ENCODE measurements at places on chromosomes 2 and 18.

DNA sequence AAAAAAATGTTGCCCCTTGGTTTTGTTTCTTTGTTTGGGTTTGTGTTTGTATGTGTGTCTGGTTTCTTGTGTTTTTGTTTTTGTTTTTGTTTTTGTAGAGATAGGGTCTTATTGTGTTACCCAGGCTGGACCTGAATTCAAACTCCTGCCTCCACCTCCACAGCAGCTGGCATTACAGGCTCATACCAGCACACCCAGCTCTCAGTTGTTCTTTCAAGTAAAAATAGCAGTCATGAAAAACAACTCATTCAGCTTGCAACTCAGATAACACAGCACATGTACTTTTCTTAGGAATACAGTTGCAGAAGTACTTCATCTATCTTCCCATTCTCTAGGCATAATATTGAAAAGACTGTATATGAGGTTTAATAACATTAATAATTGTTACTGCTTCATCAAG is 37.0 kb downstream of the ZC3H8 start:
- no peak for DNase-seq

DNA sequence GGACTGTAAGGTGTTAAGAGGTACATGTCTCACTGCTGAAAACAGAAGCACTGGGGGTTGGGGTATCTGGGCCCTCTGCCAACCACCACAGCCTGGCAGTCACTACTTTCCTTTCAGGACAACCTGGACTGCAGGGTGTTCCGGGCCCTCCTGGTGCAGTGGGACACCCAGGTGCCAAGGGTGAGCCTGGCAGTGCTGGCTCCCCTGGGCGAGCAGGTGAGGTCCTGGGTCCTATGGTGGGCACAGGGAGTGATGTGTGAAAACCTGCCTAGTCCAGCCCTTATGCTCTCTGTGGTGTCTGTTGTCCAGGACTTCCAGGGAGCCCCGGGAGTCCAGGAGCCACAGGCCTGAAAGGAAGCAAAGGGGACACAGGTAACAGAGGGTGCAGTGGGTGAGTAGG is 40.0 kb downstream of the MARCO start:
- DNase-seq, result no peak

GRCh38 chr18:34913837-34914661 is 127.2 kb upstream of the MAPRE2 start:
- no peak for DNase-seq

DNA sequence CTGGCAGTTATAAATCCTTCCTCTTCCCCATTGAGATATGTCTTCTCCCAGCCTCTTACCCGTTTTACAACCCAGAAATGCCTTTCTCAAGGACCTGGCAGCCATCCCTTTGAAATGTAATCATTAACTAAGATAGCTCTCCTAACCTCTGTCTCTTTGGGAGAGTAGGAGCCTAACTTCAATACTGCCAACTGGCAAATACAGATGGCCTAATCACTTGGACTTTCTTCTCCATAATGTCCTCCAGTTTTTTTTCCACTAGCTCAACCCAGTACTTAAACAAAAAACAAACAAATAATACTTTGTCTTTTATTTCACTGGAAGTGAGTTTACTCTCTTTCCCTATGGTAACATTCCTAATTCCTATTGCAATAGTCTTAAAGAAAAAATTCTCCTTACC is 1391.1 kb downstream of the SUCLG1 start:
- no peak for DNase-seq

GRCh38 chr2:8886876-8887275 is 49.5 kb upstream of the KIDINS220 start:
- no peak for DNase-seq

DNA sequence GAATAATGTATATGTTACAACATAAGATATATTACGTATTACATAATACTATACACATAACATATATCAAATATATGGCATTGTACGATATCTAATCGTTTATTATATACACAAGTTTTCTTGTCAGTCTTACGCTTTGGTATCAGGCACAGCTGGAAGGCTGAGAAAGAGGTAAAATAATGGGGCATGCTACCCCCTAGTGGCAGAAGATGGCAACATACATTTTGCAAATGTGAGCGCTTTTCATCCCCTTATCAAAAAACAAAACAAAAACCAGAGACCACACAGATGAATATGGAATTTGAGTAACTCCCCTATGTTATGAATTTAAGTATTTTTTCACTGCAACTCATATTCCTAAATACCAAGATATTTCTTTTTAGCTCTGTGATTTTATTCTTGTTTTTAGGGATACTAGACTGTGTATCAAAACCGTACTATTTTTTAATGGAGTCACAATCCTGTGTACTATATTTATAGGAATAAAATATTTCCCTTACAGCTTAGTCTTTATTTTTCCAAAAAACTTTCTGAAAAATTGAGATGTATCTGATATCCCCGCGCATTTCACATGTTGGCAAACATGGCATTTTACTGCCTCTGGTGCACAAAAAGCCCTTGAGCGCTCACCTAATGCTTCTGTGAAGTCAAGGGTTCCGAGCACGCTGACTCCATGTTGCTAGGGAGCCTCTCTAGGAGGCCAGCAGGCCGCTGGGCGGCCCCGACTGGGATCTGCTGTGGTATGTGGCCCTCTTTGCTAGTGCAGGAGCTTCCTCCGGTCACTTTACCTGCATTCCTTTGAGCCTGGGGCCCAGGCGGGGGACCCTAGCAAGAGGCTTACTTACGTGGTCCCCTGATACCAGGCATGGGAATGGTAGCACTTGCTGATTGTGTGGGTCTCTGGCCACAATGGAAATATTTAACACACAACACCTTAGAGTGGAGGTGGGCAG is 62.5 kb downstream of the SLC4A3 start:
- no peak for DNase-seq

- DNase-seq, result no peak
Observed at GRCh38 chr18:22047485-22047884, 121.9 kb upstream of the GATA6 start.

GRCh38 chr18:69865776-69866175 is 81.9 kb downstream of the CD226 start:
- no peak for DNase-seq

DNA sequence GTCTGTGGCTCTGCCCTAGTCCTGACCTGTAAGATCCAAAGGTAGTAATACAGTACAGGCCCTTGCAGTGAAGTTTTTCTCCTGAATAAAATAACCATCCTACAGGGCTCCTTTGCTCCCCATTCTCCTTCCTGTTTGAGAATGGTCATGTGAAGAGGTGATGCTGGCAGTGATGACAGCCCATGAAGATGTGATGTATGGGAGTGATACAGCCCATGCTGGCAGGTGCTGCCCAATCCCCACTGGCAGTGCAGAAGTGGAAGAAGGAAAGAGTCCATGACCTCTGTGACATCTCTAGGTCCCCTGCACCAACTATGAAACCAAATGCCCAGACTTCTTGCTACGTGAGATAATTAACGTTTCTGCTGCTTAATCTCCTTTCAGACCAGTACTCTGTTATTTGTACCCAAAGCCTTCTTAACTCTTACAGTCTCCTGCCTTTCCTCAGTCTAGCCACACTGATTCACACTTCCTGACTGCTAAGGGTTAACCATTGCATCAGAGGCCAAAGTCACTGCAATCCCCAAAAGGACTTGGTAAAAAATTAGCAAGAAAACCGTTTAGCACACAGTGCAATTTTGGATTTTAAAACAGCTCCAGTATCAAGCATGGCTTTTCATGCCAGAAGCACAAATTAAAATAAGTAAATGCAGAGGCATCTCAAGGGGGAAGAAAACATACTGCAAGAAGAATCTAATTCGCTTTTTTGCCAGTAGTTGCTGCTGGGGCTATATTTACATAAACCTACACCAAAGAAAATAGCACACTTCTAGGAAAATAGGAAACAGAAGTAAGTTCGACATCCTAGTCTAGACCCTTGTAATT is 98.0 kb downstream of the STK39 start:
- no peak for DNase-seq

DNA sequence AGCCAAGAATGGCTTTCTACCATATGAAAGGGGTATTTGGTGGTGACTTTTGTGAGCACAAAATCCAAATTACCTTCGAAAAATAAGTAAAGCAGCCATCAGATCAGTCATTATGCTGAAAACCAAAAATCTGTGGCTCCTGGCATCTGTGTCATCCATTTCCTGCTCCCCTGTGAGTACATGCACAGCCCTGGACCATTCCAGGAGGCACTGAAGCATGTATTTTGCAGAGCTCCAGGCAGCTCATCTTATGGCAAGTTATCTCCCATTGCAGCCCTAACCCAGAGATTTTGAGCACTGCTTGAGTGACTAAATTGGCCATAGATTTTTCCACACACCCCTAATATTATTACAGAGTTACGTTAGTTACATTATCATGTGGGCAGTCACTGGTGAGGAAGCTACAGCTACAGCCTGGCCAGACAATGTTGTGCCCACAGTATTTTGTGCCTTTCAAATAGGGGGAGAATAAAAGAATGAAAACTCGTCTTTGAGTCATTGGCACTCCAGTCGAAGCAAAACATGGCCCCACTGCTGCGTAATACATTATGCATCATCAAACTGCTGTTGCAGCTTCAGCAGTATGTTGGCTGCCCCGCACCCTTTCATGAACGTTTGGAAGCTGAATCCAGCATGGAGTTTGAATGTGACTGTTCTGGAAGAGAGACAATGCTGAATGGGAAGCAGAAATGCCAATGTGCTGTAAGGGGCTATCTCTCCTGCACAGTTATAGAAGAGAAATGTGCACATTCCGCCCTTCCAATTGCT is 702.2 kb downstream of the RNF144A start:
- DNase-seq, result no peak

GRCh38 chr2:66700677-66701066 is 265.7 kb downstream of the MEIS1 start:
- no peak for DNase-seq

DNA sequence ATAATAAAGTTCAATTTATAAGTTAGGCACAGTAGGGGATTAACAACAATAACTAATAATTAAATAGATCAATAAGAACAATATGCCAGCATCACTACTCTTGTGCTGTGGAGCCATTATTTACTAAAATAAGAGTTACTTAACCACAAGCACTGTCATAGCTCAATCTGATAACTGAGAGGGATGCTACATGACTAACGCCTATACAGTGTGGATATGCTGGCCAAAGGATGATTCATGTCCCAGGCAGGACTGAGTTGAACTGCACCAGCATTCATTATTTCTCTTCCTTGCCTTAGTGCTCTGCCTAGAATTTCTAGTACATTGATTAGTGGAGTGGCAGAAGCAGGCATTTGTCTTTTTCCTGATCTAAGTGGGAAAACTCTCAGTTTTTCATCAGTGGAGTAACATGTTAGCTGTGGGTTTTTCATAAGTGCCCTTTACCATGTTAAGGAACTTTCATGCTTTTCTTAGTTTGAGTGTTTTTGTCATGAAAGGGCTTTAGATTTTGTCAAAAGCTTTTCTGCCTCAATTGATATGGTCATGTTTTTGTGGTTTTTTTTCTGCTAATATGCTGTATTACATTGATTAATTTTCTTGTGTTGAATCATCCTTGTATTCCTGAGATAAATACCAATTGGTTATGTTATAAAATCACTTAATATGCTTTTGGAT is 21.7 kb downstream of the KIAA1328 start:
- no peak for DNase-seq

Data from stimulated activated CD4-positive, alpha-beta T cell treated with anti-CD3 and anti-CD28 coated beads, Interleukin-1b, Interleukin-23, amount 100 ng/mL, for 4 hours (primary cell).